ENCODE measurements at places on chromosomes 2 and 18.

DNA sequence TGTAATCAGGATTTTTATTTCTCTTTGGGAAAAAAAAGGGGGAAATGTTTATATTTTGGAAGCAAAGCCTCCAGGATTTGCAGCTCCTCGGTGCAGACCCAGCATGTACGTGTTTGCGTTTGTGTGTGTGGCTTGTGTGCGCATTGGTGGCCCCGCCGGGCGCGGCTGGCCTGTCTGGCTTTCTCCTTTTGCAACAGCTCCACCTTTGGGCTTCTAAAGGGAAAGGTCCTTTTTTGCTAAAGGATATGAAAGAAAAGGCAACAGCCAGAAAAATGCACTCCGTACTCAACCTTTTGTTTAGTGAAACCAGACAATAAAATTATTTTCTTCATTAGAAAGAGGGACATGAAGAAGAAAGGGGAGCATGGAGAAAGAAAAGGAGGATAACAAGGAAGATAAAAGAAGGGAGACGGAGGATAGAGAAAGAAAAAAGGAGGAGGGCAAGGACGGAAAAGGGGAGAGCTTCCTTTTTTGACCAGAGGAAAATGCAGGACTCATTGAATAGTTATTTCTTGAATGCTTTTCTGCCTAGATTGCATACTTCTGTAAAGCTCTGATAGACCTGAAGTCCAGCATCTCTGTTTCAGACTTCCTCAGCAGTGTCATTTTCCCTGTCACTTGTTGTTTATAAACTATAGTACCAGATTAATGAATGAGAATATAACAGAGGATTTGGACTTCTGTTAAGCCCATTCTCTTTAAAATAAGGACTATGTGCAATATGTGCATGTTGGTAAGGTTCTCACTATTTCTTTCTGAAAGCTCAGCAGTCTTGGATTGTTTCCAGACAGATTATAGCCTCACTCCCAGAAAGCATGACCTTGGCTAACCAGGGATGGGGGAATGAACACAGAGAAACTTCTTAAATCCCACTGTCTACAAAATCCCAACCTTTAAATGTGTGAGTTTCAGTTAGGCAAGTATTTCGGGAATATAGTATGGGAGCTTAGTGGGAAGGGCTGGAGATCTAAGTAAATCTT is 563.1 kb upstream of the PIK3C3 start:
- DNase-seq, result no peak

DNA sequence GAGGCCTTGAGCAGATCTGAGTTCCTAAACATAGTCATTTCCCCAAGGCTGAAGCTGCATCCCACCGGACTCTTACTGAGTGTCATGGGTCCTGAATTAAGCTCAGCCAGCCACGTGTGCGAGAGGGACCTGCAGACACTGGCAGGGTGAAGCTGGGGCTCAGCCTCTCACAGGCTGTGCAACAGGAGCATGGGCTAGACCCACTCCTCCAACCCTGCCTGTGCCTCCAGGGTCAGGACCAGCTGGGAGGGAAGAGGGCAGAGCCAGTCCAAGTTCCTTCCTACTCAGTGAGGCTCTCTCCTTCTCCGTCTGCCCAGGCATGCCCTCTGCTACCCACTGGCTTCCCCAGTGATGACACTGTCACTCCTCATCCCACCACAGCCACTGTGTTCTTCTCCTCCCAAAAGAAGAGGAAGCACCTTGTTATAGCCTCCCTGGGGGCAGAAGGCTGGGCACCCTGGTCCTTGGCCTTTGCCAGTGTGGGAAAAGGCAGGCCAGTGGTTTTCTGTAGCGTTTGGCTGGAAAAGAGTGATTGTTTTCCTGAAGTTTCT is 78.9 kb downstream of the KCNF1 start:
- no peak for DNase-seq

DNA sequence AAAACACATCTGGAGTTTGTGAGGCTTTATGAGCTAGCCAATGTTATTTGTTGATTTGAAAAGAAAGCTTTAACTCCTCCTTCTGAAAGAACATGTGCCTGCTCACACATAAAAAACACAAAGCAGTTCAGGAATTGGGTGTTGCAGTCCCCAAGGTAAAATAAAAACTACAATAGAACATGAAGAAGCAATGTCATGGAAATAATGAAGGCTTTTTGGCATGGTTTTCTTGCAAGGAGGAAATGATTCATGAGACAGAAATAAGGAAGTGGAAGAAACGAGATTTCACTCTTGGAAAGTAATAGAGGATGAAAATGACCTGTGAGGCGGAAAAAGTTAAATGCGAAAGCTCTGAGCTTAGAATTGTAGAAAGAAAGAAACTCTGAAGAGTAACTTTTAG is 81.1 kb downstream of the TRIB2 start:
- no peak for DNase-seq

- DNase-seq, result peak; percentile 14
Measured at GRCh38 chr2:101533561-101534148, 58.7 kb upstream of the RFX8 start.

- no peak for DNase-seq
Measured at GRCh38 chr2:30255026-30255425, 23.7 kb downstream of the LBH start.

GRCh38 chr18:37445836-37446235 is 119.8 kb downstream of the CELF4 start:
- no peak for DNase-seq

- no peak for DNase-seq
Measured at GRCh38 chr2:124283096-124283495, 258.0 kb downstream of the CNTNAP5 start.

DNA sequence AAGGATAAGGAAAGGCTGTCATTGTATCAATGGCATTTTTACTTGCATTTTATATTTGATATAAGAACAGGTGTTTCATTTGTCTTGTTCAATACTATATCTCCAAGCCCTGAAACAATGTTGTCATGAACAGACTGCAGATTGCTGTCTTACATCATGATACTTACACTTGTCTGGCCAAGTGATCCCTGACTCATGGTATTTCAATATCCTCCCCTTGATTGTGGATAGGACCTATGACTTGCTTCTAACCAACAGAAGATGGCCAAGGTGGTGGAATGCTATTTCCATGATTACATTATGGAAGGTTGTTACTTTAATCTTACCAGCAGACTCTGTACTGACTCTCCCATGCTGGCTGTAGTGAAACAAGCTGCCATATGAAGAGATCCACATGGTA is 471.1 kb downstream of the CCDC85A start:
- DNase-seq, result no peak

DNA sequence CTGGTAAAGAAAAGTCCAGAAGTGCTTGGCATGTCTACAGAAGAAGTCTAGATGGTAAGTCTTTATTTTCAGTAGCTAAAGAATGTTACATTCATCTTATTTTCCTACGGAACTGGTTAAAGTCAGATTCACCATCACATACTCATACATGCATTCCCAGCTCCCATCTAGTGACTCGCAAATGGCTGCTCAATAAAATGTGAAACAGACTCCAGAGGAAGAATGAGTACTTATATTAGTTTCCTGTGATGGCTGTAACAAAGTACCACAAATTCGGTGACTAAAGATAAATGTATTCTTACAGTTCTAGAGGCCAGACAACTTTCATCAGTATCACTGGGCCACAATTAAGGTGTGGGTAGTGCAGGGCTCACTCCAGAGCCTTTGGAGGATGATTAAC is 797.2 kb downstream of the SATB2 start:
- no peak for DNase-seq
